ENCODE measurements at places on chromosomes 2 and 18. TPM values are rescaled to one million over a fixed set of nuclear protein-coding genes. Genes with fewer than 3 reads are reported as not detected.

The MPP4 gene
- not detected for total RNA-seq

The SIX3 gene
- not detected for total RNA-seq

The MAL gene
- 21.3 TPM for total RNA-seq

The SH2D6 gene
- not detected for total RNA-seq

The SULT1C2 gene
- total RNA-seq: not detected

The CYRIA gene
- total RNA-seq: 9.3 TPM

DNA sequence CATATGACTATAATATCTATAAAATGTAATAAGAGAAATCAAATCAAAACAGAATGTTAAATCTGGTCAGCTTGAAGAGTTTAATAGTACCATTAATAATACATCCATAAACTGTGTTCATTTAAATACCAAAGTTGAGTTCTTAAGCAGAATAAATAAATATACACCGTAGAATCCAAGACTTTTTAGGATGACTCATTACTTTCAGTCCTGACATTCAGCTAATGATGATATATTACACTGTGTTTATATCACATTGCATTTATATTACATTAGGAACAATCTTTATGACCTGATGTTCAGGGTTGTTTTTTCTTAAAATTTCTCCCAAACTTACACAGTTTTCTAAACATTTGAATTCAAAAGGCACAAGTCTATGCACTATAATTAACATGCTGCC, 331.3 kb downstream of the SS18 start:
- ATAC-seq: no peak

GRCh38 chr2:193806088-193806774, 1611.5 kb upstream of the TMEFF2 start:
- no peak for ATAC-seq

GRCh38 chr2:46337208-46337994, 40.2 kb downstream of the EPAS1 start:
- no peak for ATAC-seq

GRCh38 chr2:4553241-4553640, 849.9 kb downstream of the DCDC2C start:
- no peak for ATAC-seq

DNA sequence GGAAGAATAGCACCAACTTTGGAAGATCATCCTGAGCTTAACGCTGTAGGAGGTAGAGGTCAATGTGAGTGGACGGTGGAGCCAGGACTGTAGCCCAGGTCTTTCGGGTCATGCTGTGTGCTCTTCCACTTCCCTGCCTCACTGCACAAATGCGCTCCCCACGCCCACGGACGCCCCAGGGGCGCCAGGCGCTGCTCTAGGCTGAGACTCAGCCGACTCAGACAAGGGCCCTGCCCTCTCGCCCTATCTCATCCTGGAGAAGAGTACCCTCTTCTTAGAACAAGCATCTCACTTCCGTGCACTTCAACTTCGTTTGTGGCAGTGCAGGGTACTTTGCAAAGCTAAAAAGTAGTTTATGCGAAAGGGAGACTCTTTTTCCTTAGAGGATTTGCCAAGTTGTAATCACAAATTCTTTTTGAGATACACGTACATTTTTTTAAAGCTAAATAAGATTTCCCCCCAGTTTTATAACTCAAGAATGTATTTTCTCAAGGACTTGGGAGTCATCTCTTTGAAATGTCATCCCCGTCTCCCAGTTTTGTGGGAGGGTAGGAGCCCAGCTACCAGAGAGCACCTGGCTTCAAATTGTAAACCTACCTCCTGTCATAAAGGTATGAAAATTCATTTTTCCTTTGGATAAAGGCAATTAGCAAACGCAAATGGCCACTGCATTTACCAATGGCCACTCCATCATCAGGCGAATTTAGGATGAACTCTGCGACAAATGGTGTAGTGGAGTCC, 1.2 kb upstream of the PRELID3A start:
- no peak for ATAC-seq
